CD4-positive, alpha-beta T cell (primary cell): ENCODE measurements at places on chromosomes 16 and 17.

GRCh38 chr17:80169784-80170500 lies at the start of gene CARD14:
Gene CARD14 (plus strand): TSS chr17:80170030. CDS start chr17:80181439, 11,409 bp downstream.
- DNase-seq: no peak
- H3K27ac ChIP-seq: no peak within 1 kb of the TSS

GRCh38 chr16:630815-631405 lies at the start of gene WFIKKN1:
Gene WFIKKN1 (plus strand): TSS chr16:630985. CDS start chr16:631254, 269 bp downstream.
- peaks cover 7% of the 10 kb centered on the region for H3K36me3 ChIP-seq
- no peak within 1 kb of the TSS for H3K4me3 ChIP-seq
- H3K27me3 ChIP-seq: no peaks in the 10 kb centered on the region
- H3K4me1 ChIP-seq: peaks cover 26% of the 10 kb centered on the region

GRCh38 chr16:53827741-53828140 lies 123.8 kb downstream of the FTO start:
- peaks cover 7% of the 10 kb centered on the region for H3K4me1 ChIP-seq
- H3K27ac ChIP-seq: no peak overlapping the region
- no peak overlapping the region for H3K4me3 ChIP-seq

DNA sequence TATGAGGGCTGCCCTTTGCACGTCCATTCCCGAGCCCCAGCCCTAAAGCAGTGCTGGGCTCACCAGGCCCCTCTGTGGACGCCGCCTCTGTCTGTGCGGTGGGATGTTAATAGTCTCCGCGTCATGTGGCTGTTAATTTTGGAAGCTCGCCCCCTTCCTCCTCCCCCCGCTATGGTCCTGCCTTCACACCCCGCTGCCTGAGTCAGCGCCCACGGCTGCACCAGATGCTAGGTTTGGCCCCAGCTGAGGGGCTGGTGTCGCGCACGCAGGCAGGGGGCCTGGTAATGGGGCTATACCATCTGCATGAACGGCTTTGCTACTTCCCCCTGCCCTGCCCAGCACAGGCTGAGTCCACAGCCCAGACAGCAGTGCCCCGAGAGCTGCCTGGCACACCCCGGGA lies 4.1 kb upstream of the SSTR5 start:
- H3K27ac ChIP-seq: no peak overlapping the region
- DNase-seq: no peak
- H3K4me3 ChIP-seq: no peak overlapping the region
- peaks cover 35% of the 10 kb centered on the region for H3K27me3 ChIP-seq
- no peaks in the 10 kb centered on the region for H3K36me3 ChIP-seq
- no peaks in the 10 kb centered on the region for H3K4me1 ChIP-seq

DNA sequence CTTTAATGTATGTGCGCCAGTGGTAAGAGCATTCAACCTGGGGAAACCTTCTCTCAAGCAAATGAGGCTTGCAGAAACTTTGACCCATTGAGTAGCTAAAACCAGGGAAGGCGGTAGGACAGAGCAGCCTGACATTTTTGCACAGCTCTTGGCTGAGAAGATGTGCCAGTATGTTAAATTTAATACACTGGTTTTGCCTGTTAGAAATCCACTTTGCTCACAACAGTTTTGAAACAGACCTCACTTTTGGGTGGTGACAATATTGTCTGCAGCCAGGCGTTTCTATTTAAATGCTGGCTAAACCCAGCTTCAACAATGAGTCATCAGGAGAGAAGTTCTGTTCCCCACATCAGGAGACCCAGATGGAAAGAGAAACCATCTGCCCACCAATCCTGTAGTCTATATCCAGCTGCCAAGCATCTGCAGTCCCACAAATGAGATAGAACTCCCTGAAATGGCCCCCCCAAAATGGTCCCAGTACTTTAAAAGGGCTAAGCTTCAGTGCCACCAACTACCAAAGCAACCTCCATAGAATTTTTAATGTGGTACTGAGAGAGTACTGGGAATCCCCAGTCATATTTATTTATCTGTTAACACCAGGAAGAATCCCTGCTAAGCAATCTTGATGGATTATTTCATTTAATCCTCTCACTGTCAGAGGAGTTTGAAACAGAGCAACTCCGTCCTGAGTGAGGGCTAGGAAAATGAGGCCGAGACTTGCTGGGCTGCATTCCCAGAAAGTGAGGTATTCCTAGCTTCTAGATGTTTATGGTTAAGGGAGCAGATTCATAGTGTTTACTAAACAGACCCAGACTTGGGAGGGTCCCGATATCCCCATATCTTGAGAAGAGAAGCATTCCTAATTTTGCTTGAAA lies 29.0 kb upstream of the CLEC3A start:
- no peak overlapping the region for H3K4me3 ChIP-seq
- H3K36me3 ChIP-seq: no peaks in the 10 kb centered on the region
- H3K27ac ChIP-seq: no peak overlapping the region
- no peak for DNase-seq
- H3K27me3 ChIP-seq: peaks cover 5% of the 10 kb centered on the region

- H3K4me3 ChIP-seq: peak within 1 kb of the TSS; percentile 32
- peak; percentile 13 for DNase-seq
- H3K27me3 ChIP-seq: peaks cover 43% of the 10 kb centered on the region
- no peak within 1 kb of the TSS for H3K27ac ChIP-seq
- H3K36me3 ChIP-seq: peaks cover 8% of the 10 kb centered on the region
- peaks cover 28% of the 10 kb centered on the region for H3K4me1 ChIP-seq
Observed at GRCh38 chr16:69105501-69106361, at the start of gene HAS3. Gene HAS3 (plus strand): TSS chr16:69105653. CDS start chr16:69109396, 3,743 bp downstream.
